ENCODE measurements at places on chromosomes 5 and 9.

DNA sequence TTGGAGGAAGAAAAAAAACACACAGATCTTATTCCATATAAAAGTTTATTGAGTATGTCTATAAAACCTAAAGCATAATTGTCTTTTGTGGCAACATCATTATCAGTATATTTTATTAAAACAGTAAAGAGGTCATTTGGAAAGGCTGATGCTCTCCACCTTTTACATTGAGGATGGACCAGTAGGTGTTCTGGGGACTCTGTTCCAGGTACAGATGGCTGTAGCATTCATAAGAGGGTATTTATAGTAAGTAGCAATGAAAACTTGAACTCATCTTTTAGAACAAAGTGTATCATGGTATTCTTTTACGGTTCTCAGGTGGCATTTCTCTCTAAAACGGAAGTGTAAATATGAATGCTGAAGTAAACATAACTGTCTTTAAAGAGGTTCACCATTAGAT is 1.8 kb downstream of the GABRA6 start:
- no peak for DNase-seq

- DNase-seq, result no peak
These were observed 153.3 kb downstream of the AUH start for GRCh38 chr9:91208419-91208745.

DNA sequence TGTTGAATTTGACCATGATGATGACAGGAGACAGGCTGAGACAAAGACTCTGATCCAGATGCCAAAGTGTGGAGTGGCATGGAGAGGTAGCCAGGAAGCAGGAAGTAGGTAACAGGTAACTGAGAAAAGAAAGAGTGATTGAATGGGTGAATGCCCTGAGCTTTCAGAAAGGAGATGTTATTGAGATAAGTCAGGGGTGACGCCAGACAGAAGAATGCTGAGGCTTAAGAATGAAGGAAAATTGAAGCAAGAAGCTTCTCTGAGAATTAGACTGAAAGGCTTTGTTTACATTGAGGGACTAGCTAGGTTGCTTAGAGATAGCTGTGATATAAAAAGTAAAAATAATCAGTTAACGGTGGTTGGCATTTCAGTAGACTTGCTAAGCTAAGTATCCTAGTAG is 165.7 kb downstream of the PSAT1 start:
- no peak for DNase-seq

DNA sequence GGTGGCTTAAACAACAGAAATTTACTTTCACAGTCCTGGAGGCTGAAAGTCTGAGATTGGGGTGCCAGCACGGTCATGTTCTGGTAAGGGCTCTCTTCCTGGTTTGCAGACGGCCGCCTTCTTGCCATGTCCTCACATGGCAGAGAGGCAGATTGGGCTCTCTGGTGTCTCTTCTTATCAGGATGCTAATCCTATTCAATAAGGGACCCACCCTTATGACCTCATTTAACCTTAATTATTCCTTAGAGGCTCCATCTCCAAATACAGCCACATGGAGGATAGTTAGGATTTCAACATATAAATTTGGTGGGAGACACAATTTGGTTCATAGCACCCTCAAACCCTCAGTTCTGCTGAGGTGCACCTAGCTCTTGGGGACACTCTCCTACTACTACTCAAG is 180.4 kb downstream of the DAB2IP start:
- no peak for DNase-seq

GRCh38 chr9:89278997-89279739 is 31.8 kb upstream of the CKS2 start:
- no peak for DNase-seq

DNA sequence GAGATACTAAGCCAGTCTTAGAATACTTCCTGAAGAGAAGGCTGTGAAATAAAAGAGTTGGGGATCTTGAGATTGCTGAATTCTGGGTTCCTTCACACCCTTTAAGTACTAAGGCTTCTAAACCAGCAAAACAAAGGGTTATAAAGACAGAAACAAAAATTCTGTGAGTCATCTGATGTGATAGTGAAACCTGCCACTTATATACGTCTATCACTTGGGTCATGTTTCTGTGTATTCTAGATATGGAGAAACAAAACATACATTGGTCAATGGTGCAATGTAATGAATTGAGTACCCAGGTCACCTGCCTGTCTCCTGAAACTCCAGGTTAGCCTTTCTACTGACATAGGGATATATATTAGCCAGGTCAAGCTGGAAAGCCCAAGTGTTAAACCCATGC is 319.3 kb upstream of the GRAMD2B start:
- DNase-seq, result no peak

DNA sequence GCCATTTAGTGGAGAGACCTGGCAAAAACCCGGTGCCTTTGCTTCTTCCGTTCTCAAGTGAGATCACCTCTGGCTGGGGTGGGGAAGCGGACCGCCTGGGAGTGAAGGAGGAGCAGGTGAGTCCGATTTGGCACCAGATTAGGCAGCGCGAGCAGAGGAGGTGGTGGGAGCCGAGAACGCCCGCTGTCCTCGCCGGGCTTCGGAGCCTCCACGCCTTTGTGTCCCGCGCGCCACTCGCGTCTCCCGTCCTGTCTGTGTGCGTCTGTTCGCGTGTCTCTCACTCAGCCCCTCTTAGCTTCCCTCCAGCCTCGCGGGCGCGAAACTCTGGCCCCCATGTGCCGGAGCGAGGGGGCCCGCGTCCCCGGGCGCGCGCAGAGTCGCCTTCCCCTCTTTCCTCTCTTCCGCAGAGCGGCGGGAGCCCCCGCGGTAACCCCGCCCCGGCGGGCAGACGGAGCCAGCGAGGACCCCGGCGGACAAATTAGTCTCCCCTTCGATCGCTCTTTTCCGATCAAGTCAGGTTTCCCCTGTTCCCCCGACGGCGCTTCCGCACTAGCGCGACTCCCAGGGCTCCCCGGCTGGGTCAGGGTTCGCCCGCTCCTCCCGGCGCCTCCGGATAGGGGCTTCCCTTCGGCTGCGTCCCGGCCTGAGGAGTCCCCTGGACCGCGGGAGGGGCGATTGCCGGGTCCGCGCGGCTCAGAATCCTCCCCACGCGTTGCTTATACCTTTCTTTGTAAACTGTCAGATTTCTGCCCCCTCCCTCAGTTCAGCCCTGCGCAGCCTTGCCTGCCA is 7.1 kb downstream of the POU4F3 start:
- DNase-seq, result no peak

GRCh38 chr5:155434267-155434666 is 420.7 kb downstream of the KIF4B start:
- no peak for DNase-seq

- DNase-seq, result no peak
These were observed 226.3 kb upstream of the MPDZ start for GRCh38 chr9:13505797-13506196.

DNA sequence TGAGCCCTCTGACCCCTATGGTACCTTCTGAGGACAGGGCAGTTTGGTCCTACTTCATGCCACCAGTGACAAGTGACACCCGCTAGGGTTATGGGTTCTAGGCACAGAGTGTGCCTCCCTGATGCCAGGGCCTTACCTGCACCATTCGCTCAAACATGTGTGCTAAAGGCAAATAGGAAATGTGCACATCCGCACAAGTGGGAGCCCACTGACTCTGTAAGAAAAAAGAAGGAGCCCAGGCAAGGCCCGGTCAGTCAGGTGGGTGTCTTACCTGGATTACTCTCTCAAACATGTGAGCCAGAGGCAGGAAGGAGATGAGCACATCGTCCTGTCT is 29.1 kb upstream of the MEIKIN start:
- no peak for DNase-seq

GRCh38 chr9:744046-744712 is 97.3 kb upstream of the DMRT1 start:
- no peak for DNase-seq

DNA sequence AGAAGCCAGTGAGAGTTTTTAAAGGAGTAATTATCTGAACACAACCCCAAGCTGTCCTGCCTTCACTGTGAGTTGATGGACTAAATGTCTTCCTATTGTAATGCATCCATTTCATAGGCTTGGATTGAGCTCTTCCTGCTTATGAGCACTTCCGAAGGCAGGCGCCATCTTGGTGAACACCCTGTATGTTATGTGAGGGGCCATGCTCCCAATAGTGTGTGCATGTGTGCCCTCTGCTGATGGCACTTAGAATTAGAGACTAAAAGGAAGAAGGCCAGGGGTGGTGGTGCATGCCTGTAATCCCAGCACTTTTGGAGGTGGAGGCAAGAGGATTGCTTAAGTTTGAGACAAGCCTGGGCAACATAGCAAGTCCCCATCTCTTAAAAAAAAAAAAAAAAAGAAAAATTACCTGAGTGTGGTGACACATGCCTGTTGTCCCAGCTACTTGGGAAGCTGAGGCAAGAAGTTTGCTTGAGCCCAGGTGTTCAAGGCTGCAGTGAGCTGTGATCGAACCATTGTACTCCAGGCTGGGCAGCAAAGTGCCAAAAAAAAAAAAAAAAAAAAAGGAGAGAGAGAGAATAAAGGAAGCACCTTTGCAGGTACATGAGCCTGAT is 65.0 kb downstream of the C9orf152 start:
- no peak for DNase-seq

DNA sequence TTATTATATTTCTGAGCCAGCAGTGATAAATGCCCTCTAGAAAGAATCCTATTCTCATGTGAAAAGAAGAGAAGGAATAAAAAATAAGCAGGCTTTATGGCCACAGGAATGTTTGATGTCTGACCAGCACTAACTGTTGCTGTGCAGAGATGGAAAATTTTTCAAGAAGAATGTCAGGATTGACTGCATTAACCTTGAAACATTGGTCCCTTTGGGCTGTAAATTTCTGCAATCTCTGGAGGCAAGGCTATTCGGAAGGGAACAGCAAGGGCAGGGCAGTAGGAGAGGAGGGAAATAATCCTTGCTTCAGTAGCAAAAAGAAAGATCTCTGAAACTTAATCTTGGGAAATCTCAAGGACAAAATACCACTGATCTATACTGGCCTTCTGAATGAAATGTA is 415.2 kb downstream of the DNAH5 start:
- no peak for DNase-seq

- DNase-seq, result no peak
These were observed 30.2 kb upstream of the DUSP1 start for GRCh38 chr5:172801179-172801671.

DNA sequence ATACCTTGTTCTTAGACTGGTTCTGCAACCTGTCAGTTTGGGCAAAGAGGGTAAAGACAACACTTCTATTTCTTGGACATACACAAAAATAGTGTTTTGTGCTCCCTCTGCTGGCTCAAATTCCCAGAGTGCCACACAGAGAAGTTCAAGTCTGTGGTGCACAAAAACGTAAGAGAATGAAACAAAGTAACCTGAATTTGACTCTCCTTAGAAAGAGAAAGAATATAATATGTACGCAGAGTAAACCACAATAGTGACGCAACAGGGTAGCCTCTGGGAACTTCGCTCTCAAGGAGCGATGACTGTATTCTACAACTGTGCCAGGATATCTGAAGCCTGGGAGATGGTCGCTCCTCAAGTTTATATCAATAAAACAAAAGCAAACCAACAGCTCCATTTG is 18.5 kb downstream of the DDX31 start:
- DNase-seq, result no peak

Data from activated CD8-positive, alpha-beta memory T cell treated with anti-CD3 and anti-CD28 coated beads, Interleukin-2, amount 50 U/mL, for 4 hours (primary cell).